Pancreas (tissue), 10 donors: ENCODE measurements at places on chromosomes 1 and 21. TPM values are rescaled to one million over a fixed set of nuclear protein-coding genes. Genes with fewer than 3 reads are reported as not detected.

- H3K27ac ChIP-seq: no peak overlapping the region
- peaks cover 19% of the 10 kb centered on the region for H3K4me1 ChIP-seq
Observed at GRCh38 chr1:145961425-145962156, 2.8 kb downstream of the ANKRD34A start.

DNA sequence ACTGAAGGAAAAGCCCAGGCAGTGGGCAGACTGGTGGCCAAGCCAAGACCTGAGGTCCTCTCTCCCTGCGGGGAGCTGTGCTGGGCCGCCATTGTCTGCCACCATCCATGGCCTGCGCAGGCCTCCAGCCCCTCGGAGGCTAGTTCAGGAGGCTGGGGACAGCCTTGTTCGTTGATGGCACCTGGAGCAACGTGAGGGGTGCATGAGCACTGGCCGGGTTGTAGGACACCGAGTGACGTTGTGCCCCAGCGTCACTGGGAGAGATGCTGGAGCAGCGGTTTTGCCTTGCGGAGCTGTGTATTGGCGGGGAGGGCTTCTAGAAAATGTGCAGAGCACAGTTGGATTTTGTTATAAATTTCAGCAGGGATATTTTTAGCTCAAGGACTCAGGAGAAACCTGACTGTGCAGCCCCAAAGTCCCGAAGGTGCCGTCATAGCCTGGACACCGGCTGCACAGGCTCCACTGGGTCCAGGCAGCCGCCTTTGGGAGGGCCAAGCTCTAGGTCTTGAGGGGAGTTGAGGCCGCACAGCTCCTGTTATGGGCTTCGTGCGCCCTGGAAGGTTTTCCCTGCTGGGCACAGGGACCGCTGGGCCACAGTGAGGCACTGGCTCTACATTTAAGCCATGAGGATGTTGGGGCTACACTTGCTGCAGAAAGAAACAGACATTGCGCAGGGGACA lies 48.2 kb upstream of the ADARB1 start:
- H3K4me1 ChIP-seq: no peaks in the 10 kb centered on the region
- DNase-seq: no peak
- H3K27me3 ChIP-seq: no peaks in the 10 kb centered on the region
- H3K4me3 ChIP-seq: no peak overlapping the region
- H3K36me3 ChIP-seq: no peaks in the 10 kb centered on the region
- no peak overlapping the region for H3K27ac ChIP-seq

GRCh38 chr1:3064901-3065300 lies 4.1 kb upstream of the PRDM16 start:
- no peak for DNase-seq
- H3K4me1 ChIP-seq: no peaks in the 10 kb centered on the region
- H3K27me3 ChIP-seq: no peaks in the 10 kb centered on the region
- H3K36me3 ChIP-seq: no peaks in the 10 kb centered on the region
- H3K27ac ChIP-seq: no peak overlapping the region
- no peak overlapping the region for H3K4me3 ChIP-seq

DNA sequence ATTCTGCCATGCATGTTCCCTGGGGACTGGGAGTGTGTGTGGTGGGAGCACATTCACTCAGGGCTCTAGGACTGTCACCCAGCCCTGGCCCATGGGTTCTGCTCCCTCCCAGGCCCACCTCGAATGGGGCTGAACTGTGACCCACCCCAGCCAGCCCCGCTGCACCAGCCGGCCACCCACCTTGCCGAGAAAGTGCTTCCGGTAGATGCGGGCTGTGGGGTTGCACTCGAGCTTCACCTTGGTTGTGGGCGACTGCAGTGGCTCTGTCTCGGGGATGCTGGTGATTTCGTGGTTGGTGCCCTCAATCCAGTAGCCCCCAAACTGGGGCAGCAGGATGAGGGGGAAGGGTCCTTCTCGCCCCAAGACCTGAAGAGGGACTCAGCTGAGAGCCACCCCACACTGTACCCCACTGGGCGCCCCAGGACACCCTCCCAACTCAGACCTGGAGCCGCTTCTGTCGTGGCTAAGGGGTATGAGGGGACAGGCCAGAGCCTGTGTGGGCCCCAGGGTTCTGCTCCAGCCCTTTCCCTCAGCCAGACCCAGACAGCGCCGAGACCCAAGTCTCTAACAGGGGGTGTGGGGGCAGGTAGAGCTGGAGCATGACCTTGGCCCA lies 51.9 kb downstream of the RAP1GAP start:
- no peak overlapping the region for H3K4me3 ChIP-seq
- H3K27me3 ChIP-seq: no peaks in the 10 kb centered on the region
- peaks cover 18% of the 10 kb centered on the region for H3K4me1 ChIP-seq
- peak overlapping the region; percentile 48 for H3K27ac ChIP-seq

GRCh38 chr1:6414443-6414844 lies 5.3 kb downstream of the HES2 start:
- no peak overlapping the region for H3K27ac ChIP-seq
- H3K36me3 ChIP-seq: no peaks in the 10 kb centered on the region
- DNase-seq: no peak
- H3K4me3 ChIP-seq: no peak overlapping the region

- H3K36me3 ChIP-seq: peaks cover 3% of the 10 kb centered on the region
- no peak for DNase-seq
- peaks cover 5% of the 10 kb centered on the region for H3K4me1 ChIP-seq
- H3K27me3 ChIP-seq: no peaks in the 10 kb centered on the region
Observed at GRCh38 chr1:40740997-40741736, 42.4 kb upstream of the KCNQ4 start.

GRCh38 chr1:237817277-237817676 lies 73.4 kb downstream of the ZP4 start:
- H3K36me3 ChIP-seq: no peaks in the 10 kb centered on the region
- H3K27me3 ChIP-seq: no peaks in the 10 kb centered on the region
- DNase-seq: no peak
- no peak overlapping the region for H3K4me3 ChIP-seq
- H3K27ac ChIP-seq: no peak overlapping the region

DNA sequence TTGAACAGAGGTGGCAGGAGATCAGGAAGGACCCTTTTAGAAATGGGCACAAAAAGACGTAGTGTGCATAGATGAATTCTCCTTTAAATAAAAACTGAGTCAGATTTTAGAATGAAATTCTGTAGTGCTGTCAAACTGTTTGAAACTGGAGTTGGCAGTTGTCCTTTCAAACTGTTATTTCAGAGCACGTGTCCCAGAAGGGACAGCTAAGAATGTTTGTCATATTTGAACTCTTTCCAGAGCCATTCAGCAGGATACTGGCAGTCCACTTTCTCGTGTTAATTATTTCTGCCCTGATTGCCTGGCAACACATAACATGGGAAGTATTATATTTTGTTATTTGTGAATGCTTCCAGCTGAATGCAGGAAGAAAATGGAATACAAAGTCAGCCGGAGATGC lies 212.3 kb upstream of the DPYD start:
- no peak for DNase-seq
- H3K27ac ChIP-seq: no peak overlapping the region
- no peaks in the 10 kb centered on the region for H3K4me1 ChIP-seq
- no peaks in the 10 kb centered on the region for H3K27me3 ChIP-seq
- no peaks in the 10 kb centered on the region for H3K36me3 ChIP-seq
- H3K4me3 ChIP-seq: no peak overlapping the region

GRCh38 chr1:213585959-213586586 lies 401.7 kb upstream of the PROX1 start:
- H3K4me3 ChIP-seq: no peak overlapping the region
- DNase-seq: no peak
- H3K27ac ChIP-seq: peak overlapping the region; percentile 81

GRCh38 chr1:169487133-169487532 lies 1.4 kb upstream of the SLC19A2 start:
- H3K36me3 ChIP-seq: no peaks in the 10 kb centered on the region
- DNase-seq: no peak

FCMR gene
- total RNA-seq: 0.92 TPM

F13B gene
- total RNA-seq: not detected

ASPM gene
- total RNA-seq: 0.09 TPM

WNT3A gene
- not detected for total RNA-seq

PLD5 gene
- 0.71 TPM for total RNA-seq

CELSR2 gene
- total RNA-seq: 8.5 TPM

OR14K1 gene
- not detected for total RNA-seq

KCNJ9 gene
- total RNA-seq: not detected
